Urinary bladder (tissue), 4 donors: ENCODE measurements at places on chromosomes 2 and 18. TPM values are rescaled to one million over a fixed set of nuclear protein-coding genes. Genes with fewer than 3 reads are reported as not detected.

Gene FSHR
- 0.69 TPM for total RNA-seq

Gene SEC11C
- total RNA-seq: 11.1 TPM

Gene FN1
- total RNA-seq: 1,853 TPM

Gene GPR35
- 0.63 TPM for total RNA-seq

Gene STARD6
- 0.53 TPM for total RNA-seq

DNA sequence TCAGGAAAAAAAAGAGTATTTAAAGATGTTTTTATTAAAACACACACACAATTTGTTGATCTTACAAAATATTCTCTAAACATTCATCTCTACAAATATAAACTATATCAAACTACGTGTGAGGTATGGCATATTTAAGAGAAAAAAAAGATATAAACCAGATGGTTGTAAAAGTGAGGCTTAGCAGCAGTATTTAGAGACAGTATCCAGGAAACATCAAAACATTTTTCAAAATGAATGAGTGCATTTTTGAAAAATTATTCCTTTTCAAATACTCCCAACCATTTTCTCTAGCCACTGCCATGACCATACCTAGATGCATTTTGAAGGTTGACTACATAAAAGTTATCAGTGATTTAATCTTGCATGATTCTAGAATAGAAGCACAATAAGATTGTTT, 38.2 kb upstream of the RAB27B start:
- DNase-seq: no peak

- no peak for DNase-seq
Measured at GRCh38 chr2:73516033-73516432, 126.2 kb downstream of the NAT8 start.

GRCh38 chr2:130252880-130253645, 54.8 kb upstream of the TUBA3E start:
- DNase-seq: no peak

- no peak for DNase-seq
Measured at GRCh38 chr2:149661844-149662243, 74.3 kb upstream of the MMADHC start.

DNA sequence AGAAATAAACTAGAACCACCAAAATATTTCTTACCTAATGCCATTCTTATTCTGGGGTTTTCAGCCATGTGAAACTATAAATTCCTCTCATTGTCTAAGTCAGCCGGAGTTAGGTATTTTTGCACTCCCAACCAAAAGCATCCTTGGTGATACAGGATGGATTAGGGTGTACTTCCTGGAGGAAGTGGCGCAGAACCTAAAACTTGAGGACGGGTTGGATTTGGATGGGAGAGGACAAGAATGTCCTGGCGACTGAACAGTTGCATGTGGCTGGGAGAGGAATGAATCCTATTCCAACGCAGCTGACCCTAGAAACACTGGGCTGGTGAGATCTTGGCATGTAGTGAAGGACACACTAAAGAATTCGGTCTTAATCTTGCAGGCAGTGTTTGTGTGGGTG, 58.5 kb downstream of the E2F6 start:
- DNase-seq: no peak

DNA sequence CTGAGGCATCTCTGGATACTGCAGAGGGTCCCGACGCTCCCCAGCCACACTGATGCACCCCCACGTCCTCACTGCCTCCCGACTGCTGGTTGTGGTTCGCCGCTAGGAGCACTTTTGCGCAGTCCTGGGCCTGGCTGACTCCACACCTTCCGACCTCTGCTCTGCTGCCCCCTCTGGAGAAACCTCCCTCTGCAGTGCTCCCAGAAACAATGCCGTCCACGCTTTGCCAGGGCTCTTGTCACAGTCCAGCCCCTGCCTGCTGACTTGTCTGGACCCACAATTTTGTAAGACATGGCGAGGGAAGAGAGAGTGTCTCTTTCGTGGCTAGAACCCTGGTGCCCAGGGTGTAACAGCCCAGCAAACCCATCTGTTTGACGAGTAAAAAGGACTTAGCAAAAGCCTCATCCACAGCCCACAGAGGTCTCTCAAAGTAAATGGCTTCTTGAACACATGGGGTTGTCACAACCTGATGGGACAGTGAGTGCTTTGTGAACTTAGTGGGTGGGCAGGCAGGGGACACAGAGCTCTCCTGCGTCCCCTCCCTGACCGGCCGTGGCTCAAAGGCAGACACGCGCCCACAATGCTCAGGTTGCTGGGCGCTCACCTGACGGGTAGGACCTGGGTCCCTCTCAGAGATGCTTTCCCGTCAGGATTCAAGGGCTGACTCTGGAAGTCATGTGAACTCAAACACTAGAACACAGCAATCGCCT, 4.0 kb downstream of the COPS9 start:
- DNase-seq: no peak

- DNase-seq: no peak
Measured at GRCh38 chr2:133819906-133820305, 251.6 kb upstream of the NCKAP5 start.

GRCh38 chr2:29014811-29015421, 33.8 kb downstream of the TOGARAM2 start:
- no peak for DNase-seq

DNA sequence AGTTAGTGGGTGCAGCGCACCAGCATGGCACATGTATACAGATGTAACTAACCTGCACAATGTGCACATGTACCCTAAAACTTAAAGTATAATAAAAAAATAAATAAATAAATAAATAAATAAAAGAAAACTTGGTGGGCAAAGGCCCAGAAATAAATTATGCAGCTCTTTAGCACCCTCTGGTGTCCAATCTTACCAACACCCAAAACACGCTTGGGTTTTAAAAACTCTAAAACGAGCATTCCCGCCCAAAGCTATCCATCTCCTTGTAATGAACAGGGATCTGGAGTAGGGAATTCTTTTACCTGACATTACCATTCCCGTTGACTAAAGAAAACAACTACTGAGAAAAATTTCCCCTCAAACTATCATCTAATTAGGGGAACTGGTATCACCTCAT, 2005.9 kb upstream of the CELF4 start:
- DNase-seq: no peak

DNA sequence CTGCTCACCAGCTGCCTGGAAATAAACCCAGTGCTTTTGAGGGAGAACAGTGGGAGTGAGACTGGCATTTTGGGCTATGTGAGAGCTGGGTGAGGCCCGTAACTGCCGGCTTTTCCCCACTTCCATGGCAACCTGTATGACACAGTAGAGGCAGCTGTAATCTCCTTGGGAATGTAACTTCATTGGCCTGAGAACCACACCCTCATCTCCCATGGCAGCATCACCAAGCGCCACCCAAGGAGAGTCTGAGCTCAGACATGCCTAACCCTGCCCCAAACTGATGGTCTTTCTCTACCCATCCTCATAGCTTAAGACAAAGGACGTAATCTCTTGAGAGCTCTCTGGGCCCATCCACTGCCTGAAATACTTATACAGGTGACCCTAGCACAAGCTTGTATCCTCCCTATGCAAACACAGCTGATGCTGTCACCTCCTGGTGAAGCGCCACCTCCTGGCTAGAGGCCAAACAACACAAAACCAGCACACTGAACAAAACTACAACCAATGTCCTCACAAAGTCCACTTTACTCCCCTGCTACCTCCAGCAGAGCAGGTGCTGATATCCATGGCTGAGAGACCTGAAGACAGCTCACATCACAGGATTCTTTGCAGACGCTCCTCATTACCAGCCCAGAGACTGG, 763.4 kb upstream of the NRXN1 start:
- DNase-seq: no peak

- DNase-seq: no peak
Measured at GRCh38 chr18:63904694-63905093, 3.1 kb upstream of the SERPINB10 start.

DNA sequence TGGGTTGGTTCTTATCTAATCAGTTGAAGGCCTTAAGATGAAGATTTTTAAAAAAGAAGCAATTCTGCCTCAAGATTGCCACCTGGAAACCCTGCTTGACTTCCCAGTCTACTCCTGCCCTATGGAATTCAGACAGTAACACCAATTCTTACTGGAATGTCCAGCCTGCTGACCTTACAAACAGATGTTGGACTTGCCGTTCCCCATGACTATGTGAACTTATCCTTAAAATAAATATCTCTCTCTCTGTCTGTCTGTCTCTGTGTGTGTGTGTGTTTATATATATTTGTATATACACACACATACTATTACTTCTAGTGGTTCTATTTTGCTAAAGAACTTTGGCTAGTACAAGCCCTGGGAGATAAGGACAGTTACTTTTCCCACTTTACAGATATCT, 675.3 kb downstream of the SLC4A3 start:
- DNase-seq: no peak

GRCh38 chr2:238403632-238404405, 22.9 kb upstream of the ASB1 start:
- DNase-seq: no peak

DNA sequence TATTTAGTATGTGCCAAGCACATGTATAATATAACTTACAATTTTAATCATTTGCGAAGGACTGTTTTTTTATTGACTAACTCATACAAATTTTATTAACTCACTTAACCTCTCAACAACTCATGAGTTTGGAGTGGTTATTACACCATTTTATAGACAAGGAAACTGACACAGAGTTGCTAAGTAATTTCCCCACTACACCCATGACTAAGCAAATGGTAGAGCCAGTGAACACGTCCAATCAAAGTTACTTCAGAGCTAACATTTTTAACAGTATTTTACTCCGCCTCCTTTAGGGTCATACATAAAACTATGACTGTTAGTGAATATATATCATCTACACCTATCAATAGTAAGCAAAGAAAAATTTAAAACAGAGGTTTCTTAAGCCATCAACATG, 556.7 kb upstream of the FSIP2 start:
- DNase-seq: no peak

DNA sequence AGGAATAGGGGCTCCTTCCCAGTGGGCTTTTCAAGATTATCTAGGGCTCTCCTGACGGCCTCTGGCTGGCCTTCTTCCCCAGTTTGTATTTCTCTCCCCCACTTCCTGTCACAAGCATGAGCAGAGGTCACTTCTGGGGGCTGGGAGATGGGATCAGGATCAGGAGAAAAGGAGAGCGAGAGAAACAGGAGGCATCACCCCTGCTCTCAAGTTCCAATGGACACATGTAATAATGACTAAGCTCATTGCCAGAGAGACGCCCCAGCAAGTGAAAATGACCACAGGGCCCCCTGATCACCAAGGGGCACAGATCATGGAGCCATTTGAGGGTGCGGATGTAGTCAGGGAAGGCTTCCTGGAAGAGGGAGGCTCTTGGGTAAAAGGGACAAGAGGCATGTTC, 92.1 kb downstream of the SMAD7 start:
- DNase-seq: no peak

DNA sequence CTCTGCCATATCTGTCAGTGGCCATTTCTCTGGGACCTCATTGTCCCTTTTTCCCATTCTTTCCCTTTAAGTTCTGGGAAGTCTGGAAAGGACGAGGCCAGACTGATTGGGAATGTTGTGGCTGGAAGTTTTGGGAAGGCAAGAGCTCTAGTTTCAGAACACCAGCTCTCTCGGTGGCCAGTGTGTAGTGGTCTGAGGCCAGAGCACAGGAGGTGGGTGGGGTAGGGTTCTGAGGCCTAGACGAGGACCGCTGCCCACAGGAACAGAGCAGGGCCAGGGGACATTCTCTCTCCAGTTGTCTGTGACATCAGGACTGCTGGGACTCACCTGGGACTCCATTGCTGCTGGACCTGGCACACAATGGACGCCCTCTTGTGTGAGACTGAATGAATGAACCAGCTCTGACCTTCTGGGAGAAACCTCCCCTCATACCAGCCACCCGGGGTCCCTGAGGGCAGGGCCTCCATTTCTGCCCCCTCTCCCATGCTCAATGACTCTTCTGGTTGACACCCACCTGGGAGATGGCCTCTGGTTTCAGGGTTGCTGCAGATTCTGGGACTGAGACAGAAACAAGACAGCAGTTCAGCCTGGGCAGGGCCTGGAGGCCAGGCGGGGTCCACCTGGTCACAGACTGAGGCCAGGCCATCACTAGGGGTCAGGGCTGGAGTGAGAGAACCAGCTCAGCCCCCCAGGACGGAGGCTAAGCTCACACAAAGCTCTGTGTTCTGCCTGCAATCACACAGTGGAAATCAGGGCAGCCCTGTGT, 8.4 kb upstream of the NPPC start:
- DNase-seq: no peak

DNA sequence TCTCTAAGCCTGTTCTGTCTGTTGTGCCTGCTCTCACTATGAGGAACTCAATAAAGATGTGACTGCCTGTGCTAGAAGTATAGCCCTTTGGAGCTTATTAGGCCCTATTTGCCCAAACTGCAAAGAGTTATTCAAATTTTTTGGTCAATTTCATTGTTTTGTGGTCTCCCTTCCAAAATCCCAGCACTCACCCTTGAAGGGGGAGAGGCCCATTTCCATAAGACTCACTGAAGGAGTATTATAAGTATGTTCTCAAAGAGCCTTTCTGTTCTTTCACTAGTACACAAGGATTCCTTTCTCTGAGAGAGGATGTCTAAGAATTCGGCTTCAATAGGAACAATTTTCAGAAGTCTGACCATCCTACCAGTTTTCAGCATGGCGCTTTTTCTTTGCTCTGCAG, 641.9 kb upstream of the REG3G start:
- DNase-seq: no peak
